ENCODE measurements at places on chromosomes 1 and 21. TPM values are rescaled to one million over a fixed set of nuclear protein-coding genes. Genes with fewer than 3 reads are reported as not detected.
A peak's percentile ranks its signal among the peaks of the same experiment; 100 is the strongest.

GRCh38 chr1:165298203-165298820 lies 58.2 kb downstream of the LMX1A start:
- no peak for DNase-seq
- H3K27ac ChIP-seq = no peak overlapping the region
- H3K4me1 ChIP-seq = no peaks in the 10 kb centered on the region
- no peaks in the 10 kb centered on the region for H3K27me3 ChIP-seq
- no peak overlapping the region for H3K4me3 ChIP-seq

- H3K27ac ChIP-seq = no peak overlapping the region
- no peak for DNase-seq
- no peaks in the 10 kb centered on the region for H3K27me3 ChIP-seq
- H3K4me3 ChIP-seq = no peak overlapping the region
Observed at GRCh38 chr1:177591155-177591554, 378.7 kb downstream of the SEC16B start.

- no peak overlapping the region for H3K4me3 ChIP-seq
- DNase-seq = peak; percentile 60
- peak overlapping the region; percentile 21 for H3K27ac ChIP-seq
- H3K27me3 ChIP-seq = no peaks in the 10 kb centered on the region
- H3K4me1 ChIP-seq = peaks cover 2% of the 10 kb centered on the region
Observed at GRCh38 chr1:231590453-231591198, 36.0 kb upstream of the DISC1 start.

DNA sequence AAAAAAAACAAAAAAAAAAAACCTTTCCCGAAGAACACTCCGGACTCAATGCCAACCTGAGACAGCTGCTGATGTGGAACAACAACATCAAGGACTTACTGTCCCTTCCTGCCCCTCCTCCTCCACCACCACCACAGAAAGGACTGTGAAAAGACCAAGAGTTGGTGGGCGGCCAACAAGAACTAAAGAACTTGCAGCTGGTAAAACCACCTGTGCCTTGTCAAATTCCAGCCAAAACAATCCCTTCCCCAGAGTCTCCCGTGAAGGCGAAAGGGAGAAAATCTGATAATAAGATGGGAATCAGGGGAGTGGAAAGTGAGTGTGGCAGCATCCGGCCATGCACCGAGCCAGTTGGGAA lies 88.9 kb downstream of the PROX1 start:
- no peak overlapping the region for H3K4me3 ChIP-seq
- H3K36me3 ChIP-seq = no peaks in the 10 kb centered on the region
- H3K27me3 ChIP-seq = no peaks in the 10 kb centered on the region
- H3K4me1 ChIP-seq = no peaks in the 10 kb centered on the region

GRCh38 chr21:35530766-35531165 lies 481.7 kb upstream of the RUNX1 start:
- H3K27ac ChIP-seq = no peak overlapping the region
- no peak overlapping the region for H3K4me3 ChIP-seq
- H3K36me3 ChIP-seq = no peaks in the 10 kb centered on the region
- H3K4me1 ChIP-seq = peaks cover 4% of the 10 kb centered on the region
- no peak for DNase-seq

CLEC20A gene
- polyA plus RNA-seq = not detected

DNA sequence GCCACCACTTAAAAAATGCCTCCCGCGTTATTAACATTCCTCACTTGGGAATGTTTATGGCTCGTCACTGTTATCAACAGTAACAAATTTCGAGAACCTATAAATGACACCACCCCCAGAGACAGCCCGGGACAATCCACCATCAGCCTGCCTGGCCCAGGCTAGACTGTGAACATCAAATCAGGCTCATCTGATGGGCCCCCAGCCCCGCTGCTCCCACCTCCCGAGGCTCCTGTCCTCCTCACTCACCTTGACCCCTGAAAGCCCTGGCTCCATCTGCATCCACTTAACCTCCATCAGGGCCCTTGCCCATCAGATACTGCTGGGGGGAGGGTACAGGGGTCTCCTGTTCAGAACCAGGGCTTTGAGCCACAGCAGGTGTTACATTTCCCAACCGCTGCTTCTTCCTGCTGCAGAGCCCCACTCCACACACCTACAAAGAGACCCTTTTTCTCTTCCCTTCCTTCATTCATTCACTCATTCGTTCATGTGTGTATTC lies 156.5 kb upstream of the VAMP3 start:
- no peaks in the 10 kb centered on the region for H3K27me3 ChIP-seq
- H3K4me3 ChIP-seq = no peak overlapping the region
- no peaks in the 10 kb centered on the region for H3K4me1 ChIP-seq
- no peaks in the 10 kb centered on the region for H3K36me3 ChIP-seq

DNA sequence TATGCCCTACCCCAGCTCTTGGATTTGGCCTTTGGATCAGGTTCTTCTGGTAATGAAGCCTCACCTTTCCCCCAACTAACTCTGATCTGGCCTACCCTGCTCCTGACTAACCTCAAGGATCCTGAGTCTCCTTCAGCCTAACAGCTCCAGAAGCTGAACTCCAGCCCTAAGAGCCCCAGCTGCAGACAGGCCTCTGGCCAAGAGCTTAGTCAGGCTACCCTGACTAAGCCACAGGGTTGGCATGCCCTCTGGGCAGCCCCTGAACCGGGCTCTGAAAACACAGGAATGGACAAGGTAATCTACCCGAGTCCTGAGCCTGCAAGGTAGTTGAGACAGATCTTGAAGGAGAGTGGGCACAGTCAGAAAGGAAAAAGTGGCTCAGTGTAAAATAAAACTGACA lies 29.4 kb downstream of the COA7 start:
- H3K27me3 ChIP-seq = no peaks in the 10 kb centered on the region
- no peaks in the 10 kb centered on the region for H3K36me3 ChIP-seq
- no peak for DNase-seq
- H3K27ac ChIP-seq = no peak overlapping the region

- H3K27me3 ChIP-seq = no peaks in the 10 kb centered on the region
- peaks cover 4% of the 10 kb centered on the region for H3K4me1 ChIP-seq
- H3K4me3 ChIP-seq = no peak overlapping the region
Observed at GRCh38 chr1:213122514-213122929, 71.5 kb downstream of the RPS6KC1 start.

GRCh38 chr1:58884706-58885661 lies 101.1 kb upstream of the JUN start:
- H3K36me3 ChIP-seq = no peaks in the 10 kb centered on the region
- H3K27ac ChIP-seq = no peak overlapping the region
- no peak overlapping the region for H3K4me3 ChIP-seq
- no peaks in the 10 kb centered on the region for H3K4me1 ChIP-seq
- no peaks in the 10 kb centered on the region for H3K27me3 ChIP-seq
- no peak for DNase-seq

RNASEL gene
- not detected for polyA plus RNA-seq

OR14K1 gene
- not detected for polyA plus RNA-seq

Measured in SK-N-SH (cell line).